ENCODE measurements at places on chromosomes 3 and 15. TPM values are rescaled to one million over a fixed set of nuclear protein-coding genes. Genes with fewer than 3 reads are reported as not detected.

Gene SLC25A26
- total RNA-seq = 31.8 TPM

Gene KNG1
- not detected for total RNA-seq

Gene KY
- not detected for total RNA-seq

Gene PEX11A
- total RNA-seq = 8.9 TPM

Gene XIRP1
- total RNA-seq = not detected

Gene EPHB1
- 0.07 TPM for total RNA-seq

Gene TTC23
- total RNA-seq = 30.5 TPM

Gene ITGB5
- total RNA-seq = 155 TPM

Gene ACAP2
- total RNA-seq = 108 TPM

Gene BTD
- total RNA-seq = 17.3 TPM

Gene ALDH1A2
- total RNA-seq = 0.85 TPM

Gene CELF6
- 0.21 TPM for total RNA-seq

Gene GPR176
- total RNA-seq = 8.2 TPM

Gene IL17RE
- 1.4 TPM for total RNA-seq

Gene LRRC3B
- total RNA-seq = not detected

Gene MEX3B
- 2.3 TPM for total RNA-seq

Gene TERC
- 32.6 TPM for total RNA-seq

Gene FBXW12
- total RNA-seq = not detected

Gene SH3GL3
- total RNA-seq = under 0.01 TPM

Gene GOLGA8G
- 0.07 TPM for total RNA-seq
